ENCODE measurements at places on chromosomes 11 and 22.
A peak's percentile ranks its signal among the peaks of the same experiment; 100 is the strongest.

GRCh38 chr11:128342511-128343134, 244.7 kb downstream of the ETS1 start:
- no peak for DNase-seq

GRCh38 chr11:125348674-125349309, 147.3 kb downstream of the FEZ1 start:
- peak; percentile 67 for DNase-seq

- no peak for DNase-seq
Measured at GRCh38 chr11:32005786-32006416, 85.0 kb upstream of the RCN1 start.

DNA sequence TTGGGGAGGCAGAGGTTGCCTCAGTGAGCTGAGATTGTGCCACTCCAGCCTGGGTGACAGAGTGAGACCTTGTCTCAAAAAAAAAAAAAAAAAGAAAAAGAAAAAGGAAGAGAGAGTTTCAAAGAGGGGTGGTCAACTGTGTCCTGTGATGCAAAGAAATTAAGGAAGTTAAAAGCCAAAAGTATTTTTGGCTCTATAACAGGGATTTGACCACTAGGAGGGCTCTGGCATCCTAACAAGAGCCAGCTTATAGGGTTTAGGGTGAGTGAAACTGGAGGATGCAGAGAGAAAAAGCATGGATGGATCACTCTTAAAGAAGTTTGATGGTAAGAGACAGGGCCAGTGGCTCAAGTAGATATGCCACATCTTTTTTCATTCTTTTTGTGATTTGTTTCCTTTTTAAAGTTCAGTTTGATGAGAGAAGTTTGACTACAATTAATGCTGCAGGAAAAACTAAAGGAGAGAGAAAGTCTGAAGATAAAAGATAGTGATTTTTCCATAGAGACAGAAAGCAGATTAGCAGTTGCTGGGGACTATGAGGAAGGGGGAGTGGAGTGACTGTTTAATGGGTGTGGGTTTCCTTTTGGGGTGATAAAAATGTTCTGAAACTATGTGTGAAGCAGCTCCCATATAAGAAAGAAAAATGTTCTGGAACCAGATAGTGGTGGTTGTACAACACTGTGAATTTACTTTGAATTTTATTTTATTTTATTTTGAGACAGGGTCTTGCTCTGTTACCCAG, 11.1 kb upstream of the MICAL2 start:
- DNase-seq = no peak
